NCI-H1105 treated with DMSO at 0.1 percent for 48 hours (cell line): ENCODE measurements at places on chromosomes 7 and 10.
A peak's percentile ranks its signal among the peaks of the same experiment; 100 is the strongest.

GRCh38 chr10:24113901-24114300, 95.0 kb upstream of the KIAA1217 start:
- DNase-seq: no peak

DNA sequence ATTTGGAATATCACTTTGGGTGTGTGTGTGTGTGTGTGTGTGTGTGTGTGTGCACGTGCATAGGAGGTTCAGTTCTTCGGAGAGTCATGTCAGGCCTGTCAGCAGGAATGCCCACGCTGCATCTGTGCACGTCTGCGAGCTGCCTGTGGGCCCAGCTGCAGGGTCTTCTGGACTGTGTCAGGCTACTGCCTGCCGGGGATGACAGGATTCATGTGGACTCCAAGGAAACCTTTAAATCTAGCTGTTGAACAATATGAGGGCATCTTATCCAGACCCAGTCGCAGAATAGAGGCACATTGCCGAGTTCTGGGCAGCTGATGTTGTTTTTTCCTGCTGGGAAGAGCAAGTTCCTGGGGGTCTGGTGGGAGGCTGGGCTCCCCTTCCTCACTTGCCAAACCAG, 19.0 kb downstream of the AQP1 start:
- no peak for DNase-seq

GRCh38 chr7:69412331-69413146, 185.7 kb upstream of the AUTS2 start:
- DNase-seq: no peak

DNA sequence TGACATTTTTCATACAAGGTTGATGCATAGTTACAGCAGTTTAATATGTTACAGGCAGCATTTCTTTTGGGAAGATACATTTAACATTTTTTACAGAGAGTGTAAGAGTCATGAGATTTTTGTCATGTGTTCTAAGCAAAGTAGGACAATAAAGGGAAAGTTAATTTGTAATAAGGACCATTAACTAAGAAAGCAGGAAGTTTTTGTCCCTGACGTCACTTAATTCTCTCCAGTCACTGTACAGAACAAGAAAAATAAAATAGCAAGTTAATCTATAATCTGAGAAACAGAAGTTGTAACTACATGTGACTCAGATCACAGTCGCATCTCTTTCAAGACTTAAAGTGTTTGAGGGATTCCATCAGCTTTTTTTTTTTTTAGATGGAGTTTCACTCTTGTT, 49.5 kb upstream of the CAPZA2 start:
- DNase-seq: no peak

GRCh38 chr10:124669141-124669823, 74.9 kb downstream of the FAM53B start:
- DNase-seq: no peak

- no peak for DNase-seq
Measured at GRCh38 chr7:40979296-40979695, 723.6 kb downstream of the INHBA start.

- DNase-seq: no peak
Measured at GRCh38 chr7:46968003-46968402, 613.9 kb downstream of the TNS3 start.

DNA sequence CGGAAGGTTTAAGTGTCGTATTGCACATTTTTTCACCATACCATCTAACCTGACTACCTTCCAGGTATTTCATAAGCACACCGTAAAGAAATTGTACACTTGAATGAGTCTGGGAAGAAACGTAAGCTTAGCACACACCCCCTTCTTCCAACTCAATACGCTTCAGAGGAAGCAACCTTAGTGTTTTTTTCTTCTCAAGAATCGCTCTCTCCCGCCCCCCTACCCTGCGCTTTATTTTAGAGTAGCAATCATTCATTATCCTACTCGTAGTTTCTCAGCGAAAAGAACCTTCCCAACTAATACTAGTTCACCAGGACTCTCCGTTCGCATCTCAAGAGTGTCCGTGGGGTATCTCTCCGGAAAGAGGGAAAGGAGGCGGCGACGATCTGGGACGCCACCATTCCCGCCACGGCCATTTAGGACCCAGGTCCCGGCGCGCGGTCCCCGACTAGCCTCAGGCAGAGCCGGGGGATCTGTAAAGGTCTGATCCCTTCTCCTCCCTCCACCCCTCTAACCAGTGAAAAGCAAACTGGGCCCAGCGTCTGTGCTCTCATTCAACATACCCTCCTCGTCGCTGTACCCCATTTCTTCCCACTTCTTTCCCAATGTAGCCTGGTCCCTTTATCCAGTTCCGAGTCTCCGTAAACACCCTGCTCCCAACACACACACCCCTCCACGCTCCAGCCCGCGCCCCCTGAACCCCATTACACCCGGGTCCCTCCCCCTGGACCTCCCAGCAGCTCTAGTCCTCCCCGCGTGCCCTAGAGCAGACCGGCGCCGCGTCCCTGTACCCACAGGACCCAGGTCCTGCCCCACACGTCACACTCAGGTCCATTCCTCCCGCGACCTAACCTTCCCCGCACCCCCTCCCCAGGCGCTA, 16.0 kb downstream of the MYOZ1 start:
- DNase-seq: peak; percentile 34

GRCh38 chr10:74117738-74118137, 32.9 kb downstream of the AP3M1 start:
- no peak for DNase-seq

- DNase-seq: no peak
Measured at GRCh38 chr7:157276091-157276561, 60.7 kb upstream of the DNAJB6 start.

GRCh38 chr7:69002416-69002815, 595.9 kb upstream of the AUTS2 start:
- DNase-seq: no peak

DNA sequence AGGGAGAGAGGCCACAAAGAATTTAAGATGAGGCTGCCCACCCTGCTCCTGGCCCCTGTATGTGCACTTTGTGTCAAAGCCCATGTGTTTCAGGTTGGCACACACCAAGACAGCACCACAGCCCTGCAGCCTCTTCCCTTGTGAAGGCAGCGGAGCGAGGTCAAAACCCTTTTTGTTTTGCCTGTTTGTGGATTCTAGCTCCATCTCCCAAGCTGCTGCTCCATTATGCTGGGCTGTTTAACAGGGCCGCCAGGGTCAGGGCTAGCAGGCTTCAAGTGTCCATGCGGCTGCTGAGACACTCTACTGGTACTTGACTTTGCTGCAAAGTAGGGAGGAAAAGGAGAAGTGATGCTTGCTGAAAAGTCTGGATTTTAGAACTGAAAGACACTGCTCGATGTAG, 142.3 kb upstream of the EFCAB10 start:
- DNase-seq: peak; percentile 27

DNA sequence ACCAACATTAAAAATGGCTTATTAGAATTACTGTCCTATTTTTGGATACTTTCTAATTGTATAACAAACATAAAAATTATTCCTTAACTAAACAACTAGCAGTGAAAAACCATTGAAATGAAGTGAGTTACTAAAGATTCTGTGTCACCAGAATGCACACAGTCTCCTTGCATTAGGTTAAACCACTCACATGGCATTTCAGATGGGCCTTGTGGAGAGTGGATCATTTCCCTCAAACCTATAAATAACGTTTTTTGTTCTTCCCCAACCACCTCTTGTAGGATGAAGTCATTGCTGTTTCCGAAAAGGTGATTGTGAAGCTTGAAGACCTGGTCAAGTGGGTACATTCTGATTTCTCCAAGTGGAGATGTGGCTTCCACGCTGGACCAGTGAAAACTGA, 38.4 kb downstream of the ARID5B start:
- no peak for DNase-seq

DNA sequence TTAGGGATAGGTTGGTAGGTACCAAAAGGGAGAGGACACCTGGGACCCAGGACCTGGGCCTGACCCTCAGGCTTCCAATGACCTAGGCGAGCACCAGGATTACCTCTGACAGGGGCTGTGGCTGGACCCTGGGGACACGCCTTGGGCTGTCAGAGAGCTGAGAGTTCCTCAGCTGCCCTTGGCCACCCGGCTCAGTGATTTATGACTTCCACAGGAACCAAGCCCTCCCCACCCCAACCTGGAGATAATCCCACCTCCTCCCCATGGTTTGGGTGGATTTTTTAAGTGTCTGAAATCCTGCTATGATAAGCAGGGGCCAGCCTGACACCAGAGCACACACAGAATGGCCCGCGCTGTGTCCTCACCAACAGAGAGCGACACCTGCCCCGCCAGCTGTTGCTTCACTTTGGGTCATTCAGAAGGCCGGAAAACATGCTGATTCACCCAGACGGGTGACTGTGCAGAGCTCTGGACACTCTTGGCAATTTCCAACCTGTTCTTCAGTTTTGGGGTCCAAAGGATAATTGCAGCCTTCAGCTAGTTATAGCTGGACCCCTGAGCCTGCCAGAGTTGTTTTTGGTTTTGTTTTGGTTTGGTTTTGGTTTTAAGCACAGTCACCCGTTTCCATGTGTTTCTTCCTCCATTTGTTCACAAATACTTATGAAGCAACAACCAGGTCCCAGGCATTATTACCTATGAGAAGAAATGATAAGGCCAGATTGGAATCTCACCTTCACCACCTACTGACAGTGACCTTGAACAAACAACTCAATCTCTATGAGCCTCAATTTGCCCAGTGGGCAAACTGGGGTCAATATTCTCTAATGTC, 78.2 kb downstream of the RAB11FIP2 start:
- DNase-seq: no peak
